Stimulated activated naive B cell treated with anti-CD40 and anti-IgM and Interleukin-4, amounts not matched to agents 10 μg/mL and 1 μg/mL and 100 μg/mL, for 72 hours (primary cell): ENCODE measurements at places on chromosomes 3 and 15.

DNA sequence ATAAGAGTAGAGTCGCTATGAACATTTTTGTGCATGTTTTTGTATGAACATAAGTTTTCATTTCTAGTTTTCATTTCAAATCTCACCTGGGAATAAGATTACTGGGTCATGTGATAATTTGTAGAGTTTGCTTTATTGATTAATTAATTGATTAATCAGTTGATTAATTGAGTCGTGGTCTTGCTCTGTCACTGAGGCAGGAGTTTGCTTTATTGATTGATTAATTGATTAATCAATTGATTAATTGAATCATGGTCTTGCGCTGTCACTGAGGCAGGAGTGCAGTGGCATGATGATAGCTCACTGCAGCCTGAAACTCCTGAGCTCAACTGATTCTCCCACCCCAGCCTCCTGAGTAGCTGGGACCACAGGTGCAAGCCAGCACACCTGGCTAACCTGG, 111.6 kb downstream of the TCF12 start:
- H3K27ac ChIP-seq, result no peak overlapping the region
- H3K4me3 ChIP-seq, result no peak overlapping the region
- H3K36me3 ChIP-seq, result peaks cover 14% of the 10 kb centered on the region

- DNase-seq, result no peak
- no peaks in the 10 kb centered on the region for H3K36me3 ChIP-seq
- H3K4me3 ChIP-seq, result no peak overlapping the region
- no peak overlapping the region for H3K27ac ChIP-seq
- peaks cover 1% of the 10 kb centered on the region for H3K4me1 ChIP-seq
- H3K27me3 ChIP-seq, result no peaks in the 10 kb centered on the region
Measured at GRCh38 chr3:108511490-108511889, 1.1 kb upstream of the MYH15 start.

DNA sequence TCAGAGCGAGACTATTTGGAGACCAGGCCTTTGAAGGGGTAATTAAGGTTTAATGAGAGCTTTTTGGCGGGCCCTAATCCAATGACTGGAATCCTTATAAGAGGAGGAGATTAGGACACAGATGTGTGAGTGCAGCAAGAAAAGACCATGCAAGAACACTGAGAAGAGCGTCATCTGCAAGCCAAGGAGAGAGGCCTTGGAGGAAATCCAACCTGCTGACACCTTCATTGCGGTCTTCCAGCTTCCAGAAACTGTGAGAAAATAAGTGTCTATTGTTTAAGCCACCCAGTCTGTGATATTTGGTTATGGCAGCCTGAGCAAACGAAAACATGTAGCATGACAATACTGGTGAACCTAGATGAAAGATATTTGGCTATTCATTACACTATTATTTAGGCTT, 23.0 kb upstream of the MUSTN1 start:
- H3K4me1 ChIP-seq, result peaks cover 5% of the 10 kb centered on the region
- peaks cover 16% of the 10 kb centered on the region for H3K36me3 ChIP-seq
- H3K4me3 ChIP-seq, result no peak overlapping the region
- DNase-seq, result no peak
- H3K27ac ChIP-seq, result no peak overlapping the region

- H3K4me1 ChIP-seq, result no peaks in the 10 kb centered on the region
- no peak overlapping the region for H3K27ac ChIP-seq
- DNase-seq, result no peak
- H3K27me3 ChIP-seq, result peaks cover 21% of the 10 kb centered on the region
- H3K36me3 ChIP-seq, result peaks cover 4% of the 10 kb centered on the region
- H3K4me3 ChIP-seq, result no peak overlapping the region
Measured at GRCh38 chr3:156509189-156510174, 45.4 kb downstream of the SSR3 start.

GRCh38 chr3:188320757-188321156, 166.8 kb downstream of the LPP start:
- H3K4me1 ChIP-seq, result peaks cover 36% of the 10 kb centered on the region
- H3K36me3 ChIP-seq, result peaks cover 8% of the 10 kb centered on the region
- H3K27ac ChIP-seq, result no peak overlapping the region

- H3K27ac ChIP-seq, result no peak overlapping the region
- no peak for DNase-seq
- no peaks in the 10 kb centered on the region for H3K27me3 ChIP-seq
- peaks cover 28% of the 10 kb centered on the region for H3K4me1 ChIP-seq
- no peak overlapping the region for H3K4me3 ChIP-seq
- peaks cover 23% of the 10 kb centered on the region for H3K36me3 ChIP-seq
Measured at GRCh38 chr3:188673646-188674186, 498.1 kb upstream of the TPRG1 start.

DNA sequence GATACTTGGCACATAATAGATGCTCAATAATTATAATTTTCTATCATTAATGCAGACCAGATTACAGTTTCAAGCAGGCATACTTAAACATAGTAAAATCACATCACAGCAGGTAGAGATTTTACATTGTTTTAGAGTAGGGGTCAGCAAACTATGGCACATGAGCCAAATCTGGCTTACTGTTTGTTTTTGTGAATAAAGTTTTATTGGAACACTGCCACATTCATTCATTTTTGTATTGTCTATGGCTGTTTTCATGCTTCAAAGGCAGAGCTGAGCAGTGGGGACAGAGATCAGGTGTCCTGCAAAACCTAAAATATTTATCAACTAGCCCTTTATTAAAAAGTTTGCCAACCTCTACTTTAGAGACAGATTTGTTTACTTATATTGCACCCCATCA, 189.6 kb upstream of the MRPL3 start:
- DNase-seq, result no peak
- no peak overlapping the region for H3K27ac ChIP-seq
- no peaks in the 10 kb centered on the region for H3K27me3 ChIP-seq
- H3K36me3 ChIP-seq, result no peaks in the 10 kb centered on the region
- no peaks in the 10 kb centered on the region for H3K4me1 ChIP-seq

- no peaks in the 10 kb centered on the region for H3K27me3 ChIP-seq
- peaks cover 52% of the 10 kb centered on the region for H3K36me3 ChIP-seq
- DNase-seq, result no peak
- no peak overlapping the region for H3K27ac ChIP-seq
Measured at GRCh38 chr3:53243165-53243564, 12.7 kb downstream of the TKT start.

- H3K27me3 ChIP-seq, result no peaks in the 10 kb centered on the region
- H3K36me3 ChIP-seq, result no peaks in the 10 kb centered on the region
- no peaks in the 10 kb centered on the region for H3K4me1 ChIP-seq
- H3K27ac ChIP-seq, result no peak overlapping the region
- H3K4me3 ChIP-seq, result no peak overlapping the region
- no peak for DNase-seq
Measured at GRCh38 chr3:65783117-65783516, 255.6 kb downstream of the MAGI1 start.

DNA sequence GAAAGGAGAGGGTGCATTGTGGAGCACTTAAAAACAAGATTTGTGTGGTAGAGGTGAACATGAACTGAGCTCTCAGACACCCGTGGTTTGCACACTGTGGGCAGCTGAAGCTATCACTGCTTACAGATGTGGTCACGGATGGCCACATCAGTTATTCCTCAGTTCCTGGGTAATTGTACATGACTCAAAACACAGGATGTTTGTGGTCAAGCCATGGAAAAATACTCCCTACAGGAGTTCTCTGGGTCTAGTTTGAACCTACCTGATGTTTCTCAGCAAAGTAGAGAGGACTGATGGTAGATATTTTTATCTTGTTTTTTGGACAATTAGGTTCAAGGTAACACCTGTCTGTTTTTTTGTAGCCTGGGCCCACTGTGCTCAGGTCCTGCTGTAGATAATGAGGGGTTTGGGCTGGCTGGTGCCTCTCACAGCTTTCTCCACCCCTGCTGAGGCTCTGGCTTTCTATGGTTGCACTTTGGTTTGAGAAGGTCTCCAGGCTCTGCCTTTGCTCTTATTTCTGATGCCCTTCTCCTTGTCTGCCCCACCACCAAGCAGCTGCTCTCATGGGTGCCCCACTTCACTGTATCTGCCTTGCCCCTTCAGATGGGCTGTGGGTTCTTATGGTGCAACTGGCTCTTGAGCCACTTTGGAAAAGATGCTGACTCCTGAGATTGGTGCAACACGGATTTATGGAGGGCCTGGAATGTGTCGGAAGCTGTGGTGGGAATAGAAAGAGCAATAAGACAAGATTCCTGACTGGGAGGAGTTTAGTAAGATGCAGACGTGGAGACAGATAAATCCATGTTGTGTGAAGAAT, 40.1 kb downstream of the CDCP1 start:
- no peak overlapping the region for H3K27ac ChIP-seq
- no peaks in the 10 kb centered on the region for H3K36me3 ChIP-seq
- DNase-seq, result no peak
- H3K4me1 ChIP-seq, result peaks cover 12% of the 10 kb centered on the region

- peaks cover 2% of the 10 kb centered on the region for H3K36me3 ChIP-seq
- H3K4me3 ChIP-seq, result no peak overlapping the region
- no peaks in the 10 kb centered on the region for H3K4me1 ChIP-seq
- H3K27me3 ChIP-seq, result no peaks in the 10 kb centered on the region
- DNase-seq, result no peak
Measured at GRCh38 chr3:150469031-150469930, 61.2 kb downstream of the TSC22D2 start.

- H3K27me3 ChIP-seq, result peaks cover 5% of the 10 kb centered on the region
- DNase-seq, result no peak
- H3K4me1 ChIP-seq, result peaks cover 2% of the 10 kb centered on the region
- H3K27ac ChIP-seq, result no peak overlapping the region
- H3K4me3 ChIP-seq, result no peak overlapping the region
Measured at GRCh38 chr3:133393691-133394474, 6.0 kb upstream of the BFSP2 start.

GRCh38 chr3:14404631-14405359, 2.4 kb downstream of the SLC6A6 start:
- H3K4me1 ChIP-seq, result peaks cover 45% of the 10 kb centered on the region
- H3K27ac ChIP-seq, result peak overlapping the region; percentile 96
- peak overlapping the region; percentile 93 for H3K4me3 ChIP-seq
- DNase-seq, result no peak
- peaks cover 15% of the 10 kb centered on the region for H3K36me3 ChIP-seq

GRCh38 chr3:172577987-172578570, 54.8 kb upstream of the TNFSF10 start:
- no peak overlapping the region for H3K4me3 ChIP-seq
- no peak overlapping the region for H3K27ac ChIP-seq
- H3K4me1 ChIP-seq, result peaks cover 42% of the 10 kb centered on the region
- H3K36me3 ChIP-seq, result no peaks in the 10 kb centered on the region

DNA sequence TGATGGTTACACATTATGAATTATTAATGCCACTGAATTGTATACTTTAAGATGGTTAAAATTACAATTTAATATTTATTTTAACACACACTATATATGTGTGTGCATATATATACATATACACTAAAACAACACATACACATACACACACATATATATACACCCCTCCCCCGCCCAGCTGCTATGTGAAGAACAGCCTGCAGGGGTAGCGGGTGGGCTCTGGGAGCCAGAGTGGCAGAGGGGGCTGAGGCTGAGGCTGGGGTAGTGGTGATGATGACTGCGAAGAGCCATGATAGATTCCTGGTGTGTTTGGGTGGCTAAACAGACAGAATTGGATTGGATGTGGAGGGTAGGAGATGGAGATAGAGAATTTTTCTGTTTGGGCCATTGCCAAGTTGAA, 39.4 kb upstream of the APEH start:
- H3K4me3 ChIP-seq, result no peak overlapping the region
- H3K27me3 ChIP-seq, result peaks cover 24% of the 10 kb centered on the region
- peaks cover 6% of the 10 kb centered on the region for H3K36me3 ChIP-seq
- no peaks in the 10 kb centered on the region for H3K4me1 ChIP-seq
- no peak for DNase-seq

DNA sequence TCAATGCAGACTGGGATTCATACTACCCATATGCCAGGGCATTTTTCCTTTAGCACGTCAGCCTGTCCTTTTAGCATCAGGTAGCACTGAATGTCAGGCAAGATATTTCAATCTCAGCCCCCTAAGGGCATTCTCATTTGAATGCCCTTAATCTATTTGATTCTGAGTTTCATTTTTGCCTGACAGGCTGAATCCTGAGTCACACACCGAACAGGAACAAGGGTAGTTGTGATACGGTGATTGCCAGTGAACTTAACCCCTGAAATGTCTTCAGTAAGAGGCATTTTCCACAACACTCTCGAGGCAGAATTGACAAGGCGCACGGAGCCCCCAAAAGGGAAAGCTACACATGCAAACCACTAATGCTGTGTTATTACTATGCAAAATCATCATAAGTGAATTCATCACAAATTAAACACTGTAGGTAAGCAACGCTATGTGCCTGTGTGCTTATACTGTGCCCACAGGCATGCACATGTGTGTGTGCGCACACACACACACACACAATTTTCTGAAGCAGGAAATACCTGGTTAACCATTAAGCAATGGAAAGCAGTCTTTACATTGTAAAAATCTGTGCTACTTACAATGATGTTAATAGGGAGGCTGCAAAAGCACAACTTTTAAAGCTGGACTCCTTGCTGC, 130.4 kb downstream of the ZNF385D start:
- H3K36me3 ChIP-seq, result no peaks in the 10 kb centered on the region
- H3K4me1 ChIP-seq, result no peaks in the 10 kb centered on the region
- DNase-seq, result no peak
- no peak overlapping the region for H3K27ac ChIP-seq

DNA sequence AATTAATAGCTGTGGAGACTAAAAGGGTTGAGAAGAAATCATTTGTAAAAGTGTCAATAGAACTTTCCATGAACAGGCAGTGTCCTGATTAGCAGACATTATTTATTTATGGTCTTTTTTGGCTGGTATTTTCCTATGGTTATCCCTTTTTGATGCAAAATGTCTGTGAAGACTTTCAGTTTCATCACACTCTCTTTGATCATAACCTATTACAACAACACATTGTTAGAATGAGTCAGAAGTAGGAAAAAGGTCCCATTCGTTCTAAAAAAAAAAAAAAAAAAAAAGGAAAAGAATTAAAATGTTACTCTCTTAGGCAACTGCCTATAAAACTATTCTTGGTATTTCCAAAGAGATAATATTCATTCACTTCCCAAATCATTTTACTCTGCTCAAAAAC, 62.1 kb downstream of the SLC49A4 start:
- H3K27ac ChIP-seq, result no peak overlapping the region
- H3K36me3 ChIP-seq, result peaks cover 3% of the 10 kb centered on the region
- no peaks in the 10 kb centered on the region for H3K27me3 ChIP-seq

DNA sequence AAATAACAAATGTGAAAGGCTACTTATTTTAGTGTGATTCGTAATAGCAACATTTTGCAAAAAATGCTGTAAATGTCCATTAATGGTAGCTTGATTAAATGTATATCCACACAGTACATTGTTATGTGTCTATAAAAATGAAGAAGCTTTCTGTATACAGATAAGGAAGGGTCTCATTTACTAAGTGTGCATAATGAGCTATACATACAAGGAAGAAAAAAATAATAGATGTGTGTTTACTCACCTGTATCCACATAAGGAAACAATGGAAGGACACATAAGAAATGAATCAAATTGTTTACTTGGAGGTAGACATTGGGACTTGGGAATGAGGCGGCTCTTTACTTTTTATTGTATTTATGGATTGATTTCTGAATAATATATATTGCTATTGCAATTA, 34.9 kb downstream of the MED12L start:
- no peaks in the 10 kb centered on the region for H3K4me1 ChIP-seq
- H3K27ac ChIP-seq, result no peak overlapping the region
- no peaks in the 10 kb centered on the region for H3K27me3 ChIP-seq
- H3K4me3 ChIP-seq, result no peak overlapping the region
- H3K36me3 ChIP-seq, result no peaks in the 10 kb centered on the region

- no peaks in the 10 kb centered on the region for H3K27me3 ChIP-seq
- H3K4me1 ChIP-seq, result peaks cover 69% of the 10 kb centered on the region
- H3K4me3 ChIP-seq, result peak overlapping the region; percentile 80
- peak overlapping the region; percentile 93 for H3K27ac ChIP-seq
- peaks cover 40% of the 10 kb centered on the region for H3K36me3 ChIP-seq
Measured at GRCh38 chr15:40106203-40107161, 2.2 kb downstream of the BMF start.
